ENCODE measurements at places on chromosomes 7 and 10. TPM values are rescaled to one million over a fixed set of nuclear protein-coding genes. Genes with fewer than 3 reads are reported as not detected.

The MMD2 gene
- total RNA-seq, result not detected

The PDK4 gene
- total RNA-seq, result 0.64 TPM

The PANK1 gene
- total RNA-seq, result 9.4 TPM

The LLCFC1 gene
- not detected for total RNA-seq

The KIAA1217 gene
- total RNA-seq, result 7.7 TPM

The MALRD1 gene
- not detected for total RNA-seq

The ASB10 gene
- not detected for total RNA-seq

The PPP1R3A gene
- total RNA-seq, result not detected

The STEAP1 gene
- total RNA-seq, result 20.0 TPM

The KIAA1549 gene
- total RNA-seq, result 0.21 TPM

The HMX3 gene
- not detected for total RNA-seq

The CCL24 gene
- total RNA-seq, result not detected

The BAMBI gene
- total RNA-seq, result 8.2 TPM

The CD36 gene
- total RNA-seq, result 14.7 TPM

The SPDYE5 gene
- not detected for total RNA-seq

The OR6B1 gene
- total RNA-seq, result not detected

The SFTPA2 gene
- total RNA-seq, result not detected

The GRID2IP gene
- not detected for total RNA-seq

The SSC4D gene
- 5.3 TPM for total RNA-seq

The ABCB4 gene
- total RNA-seq, result not detected

The MCM10 gene
- total RNA-seq, result 3.9 TPM

The CROT gene
- 13.0 TPM for total RNA-seq

The PWWP2B gene
- 52.1 TPM for total RNA-seq

The BTBD16 gene
- not detected for total RNA-seq

The EVX1 gene
- not detected for total RNA-seq

The CYP3A4 gene
- total RNA-seq, result under 0.01 TPM

The MRPL43 gene
- total RNA-seq, result 44.6 TPM

Measured in tracheal epithelial cell (primary cell).